ENCODE measurements at places on chromosomes 7 and 10.

DNA sequence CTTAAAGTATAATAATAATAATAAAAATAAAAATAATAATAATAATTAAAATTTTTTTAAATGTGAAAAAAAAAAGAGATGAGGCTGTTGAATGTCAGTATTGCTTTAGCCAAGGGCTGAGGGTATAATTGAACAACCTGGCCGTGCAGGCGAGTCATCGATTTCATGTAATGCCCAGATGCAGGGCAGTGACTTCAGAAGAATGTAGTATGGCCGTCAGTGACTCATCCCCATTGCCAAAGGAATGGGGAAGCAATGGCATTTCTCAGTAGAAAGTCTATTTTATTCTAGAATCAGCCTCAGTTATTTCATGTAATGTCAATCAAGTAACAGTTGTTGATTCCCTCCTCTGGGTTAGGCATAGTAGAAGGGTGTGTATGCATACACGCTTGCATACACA lies 516.4 kb downstream of the GLRX3 start:
- DNase-seq, result no peak

DNA sequence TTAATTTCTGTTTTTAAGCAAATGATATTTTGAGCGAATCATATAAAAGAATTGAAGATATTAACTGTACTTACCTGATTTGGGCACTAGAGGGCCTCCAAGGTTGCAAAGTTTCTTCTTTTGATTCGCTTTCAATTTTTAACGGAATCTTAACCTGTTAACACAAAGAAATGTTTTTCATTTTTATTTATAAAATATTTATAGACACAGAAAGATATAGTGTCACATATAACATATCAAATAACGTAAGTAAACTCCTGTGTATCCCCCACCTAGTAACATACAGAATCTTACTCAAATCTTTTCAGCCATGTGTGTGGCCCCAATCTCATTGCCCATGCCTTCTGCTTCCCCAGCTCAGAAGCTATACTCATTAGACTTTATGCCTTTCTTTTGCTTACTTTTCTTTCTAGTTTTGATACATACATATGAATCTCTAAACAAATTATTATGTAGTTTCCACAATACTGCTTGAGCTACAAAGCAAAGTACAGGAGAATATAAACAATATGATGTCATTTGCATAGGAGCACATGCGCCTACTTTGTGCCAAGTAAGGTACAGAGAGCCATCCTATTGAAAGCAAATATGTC lies 49.5 kb upstream of the ZPBP start:
- DNase-seq, result peak; percentile 51

GRCh38 chr7:16708980-16709379 lies 44.6 kb upstream of the TSPAN13 start:
- DNase-seq, result no peak

DNA sequence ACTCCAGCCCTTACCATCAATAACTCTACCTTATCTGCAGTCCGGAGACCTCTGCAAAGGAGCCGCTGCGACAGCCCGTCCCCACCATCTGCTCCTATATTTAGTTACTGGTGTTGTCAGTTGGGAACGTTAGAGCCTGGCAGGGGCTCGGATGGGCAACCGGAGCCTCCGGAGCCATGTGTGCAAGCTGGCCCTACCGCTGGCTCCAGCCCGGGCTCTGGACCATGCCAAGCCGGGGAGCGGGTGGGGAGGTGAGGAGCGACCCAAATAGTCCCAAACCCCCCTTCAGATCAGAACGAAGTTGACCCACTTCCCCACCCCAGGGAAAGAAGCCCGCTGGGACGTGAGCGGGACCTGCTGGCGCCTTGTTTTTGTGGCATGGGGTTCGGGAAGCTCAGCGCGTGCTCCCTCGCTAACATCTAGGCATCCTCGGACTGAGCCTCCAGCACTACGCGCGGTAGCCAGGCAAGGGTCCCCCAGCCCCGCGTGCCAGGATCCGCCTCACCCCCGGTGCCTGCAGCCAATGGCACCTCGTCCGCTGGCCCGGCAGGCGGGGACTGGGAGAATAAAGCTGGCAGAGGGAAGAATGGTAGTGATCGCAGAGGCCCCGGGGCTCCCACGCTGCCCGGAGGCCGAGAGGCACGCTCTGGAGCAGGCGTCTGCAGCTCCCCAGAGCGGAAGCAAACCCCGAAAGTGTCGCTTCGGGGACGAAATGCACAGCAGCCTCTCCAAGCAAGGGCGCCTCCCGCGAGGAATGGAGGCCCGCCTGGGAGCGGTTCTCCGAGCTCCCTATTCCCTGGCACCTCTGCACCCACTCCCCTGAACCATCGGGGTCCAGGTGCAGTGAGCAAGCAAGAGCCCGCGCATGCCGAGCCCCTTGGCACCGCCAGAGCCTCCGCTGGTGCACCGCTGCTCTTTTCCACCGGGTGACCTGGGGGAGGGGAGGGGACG lies 679 bp downstream of the LRRC20 start:
- DNase-seq, result peak; percentile 61

GRCh38 chr10:86786368-86786767 lies 29.9 kb downstream of the BMPR1A start:
- no peak for DNase-seq

DNA sequence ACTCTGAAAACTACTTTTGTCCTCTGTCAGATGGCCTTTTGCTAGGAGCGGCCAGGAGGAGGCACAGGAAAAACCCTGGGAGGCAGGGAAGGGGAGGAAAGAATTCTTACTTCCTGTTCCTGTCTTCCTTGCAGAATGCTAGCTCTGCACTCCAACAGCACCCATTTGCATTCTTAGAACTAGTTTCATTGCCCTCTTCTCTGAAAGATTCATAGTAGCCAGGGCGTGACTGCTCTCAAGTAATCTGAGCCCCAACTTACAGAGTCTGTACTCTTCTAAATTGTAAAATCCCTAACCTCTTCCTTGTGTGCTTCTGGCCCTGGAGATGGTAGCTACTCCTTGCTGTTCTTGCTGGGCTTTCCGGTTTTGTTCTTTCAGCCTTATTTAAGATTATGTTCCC lies 75.3 kb upstream of the STEAP1 start:
- DNase-seq, result no peak

- no peak for DNase-seq
These were observed 60.6 kb downstream of the PRF1 start for GRCh38 chr10:70541736-70542564.

DNA sequence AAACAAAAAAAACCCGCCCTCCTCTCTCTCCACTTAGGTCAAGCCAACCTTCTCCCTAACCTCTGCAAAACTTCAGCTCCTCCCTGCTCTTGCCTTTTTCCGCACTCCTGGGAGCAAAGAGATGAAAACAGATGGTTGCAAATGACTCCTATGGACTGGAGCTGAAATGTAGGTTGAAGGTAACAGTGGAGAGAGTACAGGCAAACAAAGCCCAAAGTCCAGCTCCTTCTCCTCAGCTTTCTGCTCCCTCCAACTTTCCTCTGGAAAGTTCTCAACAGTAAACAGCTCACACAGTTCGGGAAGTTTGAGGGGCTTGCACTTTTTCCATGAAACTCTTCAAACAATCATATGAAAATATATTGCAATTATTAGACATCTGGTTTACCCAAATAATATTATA lies 90.3 kb downstream of the SLC37A3 start:
- DNase-seq, result no peak

- no peak for DNase-seq
These were observed 170.4 kb downstream of the TAX1BP1 start for GRCh38 chr7:27910326-27910725.

GRCh38 chr10:75677541-75677940 lies 246.1 kb downstream of the LRMDA start:
- no peak for DNase-seq

DNA sequence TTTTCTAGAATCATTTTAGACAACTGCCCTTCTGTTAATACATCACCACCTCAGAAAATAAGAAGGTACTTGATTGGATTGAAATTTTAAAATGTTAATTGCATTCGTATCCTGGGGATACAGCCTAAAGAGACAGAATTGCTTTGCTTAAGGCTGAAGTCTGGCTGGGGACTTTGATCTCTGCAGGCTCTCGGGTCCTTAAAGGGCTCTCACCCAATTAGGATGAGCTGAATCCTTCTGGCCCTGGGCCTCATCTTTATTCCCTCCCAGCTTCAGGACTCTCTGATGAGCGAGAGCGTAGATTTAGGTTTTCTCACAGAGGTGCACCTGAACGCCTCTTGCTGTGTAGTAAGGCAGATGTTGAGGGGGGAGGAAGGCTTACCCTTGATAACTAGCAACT lies 475.3 kb upstream of the C7orf33 start:
- no peak for DNase-seq

- DNase-seq, result no peak
These were observed 145.1 kb upstream of the MKLN1 start for GRCh38 chr7:131182446-131183058.

DNA sequence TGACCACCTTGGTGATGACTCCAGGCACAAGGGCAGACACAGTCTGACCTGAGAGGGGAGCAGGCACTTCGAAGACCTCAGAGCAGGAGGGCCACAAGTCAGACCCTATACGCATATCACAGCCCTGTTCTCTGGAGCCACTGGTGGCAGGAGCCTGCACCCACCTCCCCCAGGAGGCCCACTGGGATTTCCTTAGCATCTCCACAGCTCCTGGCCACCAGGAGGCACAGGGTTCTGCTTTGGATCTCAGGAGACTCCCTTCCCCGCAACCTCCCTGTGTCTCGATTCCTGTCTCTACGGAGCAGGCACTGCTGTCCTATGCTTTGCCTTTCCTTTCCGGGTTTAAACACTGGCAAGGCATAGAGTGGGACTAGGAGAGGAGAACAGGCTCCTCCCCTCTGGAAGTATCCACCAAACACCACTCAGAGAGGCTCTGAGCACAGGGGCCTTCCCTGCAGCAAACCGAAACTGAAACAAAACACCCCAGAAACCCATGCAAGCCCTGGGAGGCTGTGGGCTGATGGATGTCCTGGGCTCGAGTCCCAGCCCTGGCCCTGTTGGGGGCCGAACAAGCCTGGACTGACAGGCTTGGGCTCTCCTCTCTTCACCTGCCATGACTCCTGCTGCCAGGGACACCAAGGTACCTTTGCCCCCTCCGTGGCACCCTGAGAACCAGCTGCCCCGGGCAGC lies 166.3 kb downstream of the NEURL1 start:
- peak; percentile 74 for DNase-seq

DNA sequence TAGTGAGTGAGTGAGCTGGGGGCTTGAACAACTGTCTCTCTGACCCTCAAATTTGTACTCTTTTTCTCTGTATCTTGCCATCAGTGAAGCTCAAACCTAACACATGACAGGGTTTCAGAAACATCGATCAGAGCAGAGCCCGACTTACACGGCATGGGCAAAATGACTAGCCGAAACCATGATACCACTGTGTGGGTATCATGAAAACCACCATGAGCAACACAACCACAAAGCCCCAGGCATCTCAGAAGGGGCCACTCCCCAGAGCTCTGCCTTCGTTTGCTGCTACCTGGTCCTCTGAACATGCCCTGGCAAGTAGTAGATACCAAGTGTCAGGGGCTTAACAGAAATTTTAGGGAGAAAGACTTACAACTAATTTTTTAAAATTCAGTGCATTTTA lies 308.5 kb downstream of the WDR11 start:
- peak; percentile 37 for DNase-seq

GRCh38 chr7:44979481-44980392 lies 922 bp upstream of the MYO1G start:
- peak; percentile 56 for DNase-seq

DNA sequence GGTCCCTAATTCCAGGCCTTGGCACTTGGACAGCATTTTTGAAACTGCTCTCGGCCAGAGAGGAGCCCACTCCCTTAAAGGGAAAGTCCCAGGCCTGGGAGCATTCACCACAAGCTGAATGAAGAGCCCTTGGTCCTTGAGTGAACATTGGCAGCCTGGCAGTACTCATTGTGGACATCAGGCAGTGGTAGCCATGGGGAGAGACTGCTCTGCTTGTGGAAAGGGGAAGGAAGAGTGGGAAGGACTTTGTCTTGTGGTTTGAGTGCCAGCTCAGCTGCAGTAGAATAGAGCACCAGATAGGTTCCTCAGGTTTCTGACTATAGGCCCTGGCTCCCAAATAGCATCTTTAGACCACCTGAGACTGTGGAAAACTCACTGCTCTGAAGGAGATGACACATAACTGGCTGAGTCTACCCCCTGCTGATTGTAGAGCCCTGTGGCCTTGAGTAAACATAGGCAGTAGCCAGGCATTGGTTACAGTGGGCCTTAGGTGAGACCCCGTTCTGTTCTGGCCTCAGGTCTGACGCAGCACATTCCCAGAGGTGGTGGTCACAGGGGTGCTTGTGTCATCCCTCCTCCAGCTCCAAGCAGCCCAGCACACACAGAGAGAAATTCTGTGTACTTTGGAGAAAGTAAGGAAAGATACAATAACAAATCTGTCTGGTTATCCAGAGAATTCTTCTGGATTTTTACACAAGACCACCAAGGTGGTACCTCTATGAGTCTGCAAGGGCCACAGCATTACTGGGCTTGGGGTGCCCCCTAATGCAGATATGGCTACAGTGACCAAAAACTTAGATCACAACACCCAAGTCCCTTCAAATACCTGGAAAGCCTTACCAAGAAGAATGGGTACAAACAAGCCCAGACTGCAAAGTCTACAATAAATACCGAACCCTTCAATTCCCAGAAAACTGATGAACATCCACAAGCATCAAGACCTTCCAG lies 153.8 kb downstream of the GNAI1 start:
- no peak for DNase-seq

DNA sequence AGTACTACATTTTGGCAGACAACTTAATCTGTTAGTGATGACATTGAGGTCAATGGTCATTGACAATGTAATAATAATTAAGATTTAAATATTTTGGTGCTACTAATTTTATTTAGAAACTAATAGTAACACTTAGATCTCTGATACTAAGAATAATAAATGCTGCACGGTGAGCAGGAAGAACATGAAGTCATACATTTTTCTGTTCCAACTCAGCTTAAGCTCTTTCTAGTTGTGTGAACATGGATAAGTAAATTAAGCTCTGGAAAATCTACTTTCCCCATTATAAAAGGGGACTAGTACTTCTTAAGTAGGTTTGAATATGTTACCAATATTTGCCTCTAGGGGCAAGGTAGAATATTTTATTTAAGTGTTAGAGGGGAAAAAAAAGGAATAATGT lies 65.9 kb upstream of the MEOX2 start:
- no peak for DNase-seq

DNA sequence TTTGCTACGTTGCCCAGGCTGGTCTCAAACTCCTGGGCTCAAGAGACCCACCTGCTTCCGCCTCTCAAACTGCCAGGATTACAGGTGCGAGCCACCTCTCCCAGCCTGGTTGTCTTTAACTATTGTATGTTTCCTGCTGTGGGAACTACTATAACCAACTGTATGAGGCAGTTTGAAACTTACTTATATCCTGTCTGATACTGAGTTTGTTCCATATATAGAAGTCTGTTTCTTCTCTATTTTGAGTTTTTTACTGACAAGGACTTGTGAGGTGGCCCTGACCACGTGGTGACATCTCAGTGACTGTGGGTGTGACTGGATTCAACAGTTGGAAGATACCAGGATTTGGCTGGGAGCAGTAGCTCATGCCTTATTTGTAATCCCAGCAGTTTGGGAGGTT lies 14.2 kb downstream of the FBH1 start:
- peak; percentile 16 for DNase-seq

GRCh38 chr7:47786557-47787248 lies 161.6 kb downstream of the PKD1L1 start:
- DNase-seq, result no peak

GRCh38 chr10:34957531-34957930 lies 132.6 kb downstream of the CUL2 start:
- DNase-seq, result no peak

- DNase-seq, result no peak
These were observed 137.2 kb upstream of the EFCAB10 start for GRCh38 chr7:105718511-105718925.

- DNase-seq, result no peak
These were observed 56.1 kb downstream of the CDK1 start for GRCh38 chr10:60834401-60834800.

- DNase-seq, result peak; percentile 21
These were observed 61.0 kb upstream of the SFMBT2 start for GRCh38 chr10:7471720-7472367.
